Ovary (tissue), 10 donors: ENCODE measurements at places on chromosomes 1 and 21. TPM values are rescaled to one million over a fixed set of nuclear protein-coding genes. Genes with fewer than 3 reads are reported as not detected.

DNA sequence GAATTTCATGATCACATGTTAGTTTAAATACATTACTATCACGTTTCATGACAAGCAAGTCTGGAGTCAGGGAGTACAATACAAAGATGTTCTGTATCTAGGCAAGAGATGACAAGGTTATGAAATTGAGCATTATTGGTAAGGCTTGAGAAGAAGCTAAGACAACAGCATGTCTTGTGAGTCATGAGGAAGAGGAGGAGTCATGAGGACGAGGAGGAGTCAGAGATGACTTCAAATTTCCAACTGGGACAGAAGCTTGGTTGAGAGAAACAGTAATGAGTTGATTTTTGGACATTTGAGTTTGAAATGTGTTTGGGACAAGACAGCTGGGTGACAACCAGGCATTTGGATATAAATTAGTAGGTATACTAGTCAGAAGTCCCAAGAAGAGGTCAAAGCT is 4.3 kb upstream of the UBE2U start:
- no peak overlapping the region for H3K27ac ChIP-seq
- no peak for DNase-seq
- no peaks in the 10 kb centered on the region for H3K4me1 ChIP-seq
- no peak overlapping the region for H3K4me3 ChIP-seq

GJA5 gene
- polyA plus RNA-seq = 10.6 TPM

DNA sequence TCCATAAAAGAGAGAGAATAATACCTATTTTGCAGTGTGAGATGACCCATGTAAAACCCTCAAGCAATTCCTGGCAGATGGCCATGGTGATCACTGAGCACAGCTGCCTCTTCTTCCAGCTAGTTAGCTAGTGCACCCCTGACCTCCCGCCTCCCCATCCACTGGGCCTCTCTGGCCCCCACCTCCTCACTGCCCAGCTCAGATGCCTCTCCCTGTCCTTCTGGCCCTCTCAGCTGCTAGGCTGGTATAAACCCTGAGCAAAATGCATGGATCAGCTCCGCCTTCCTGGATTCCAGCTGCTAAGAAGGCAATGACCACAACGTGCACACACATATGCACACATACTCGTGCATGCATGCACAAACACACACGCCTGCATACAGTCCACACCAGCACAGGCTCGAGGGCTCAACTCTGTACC is 117.2 kb downstream of the DMRTB1 start:
- no peaks in the 10 kb centered on the region for H3K4me1 ChIP-seq
- DNase-seq = no peak
- no peaks in the 10 kb centered on the region for H3K27me3 ChIP-seq
- no peaks in the 10 kb centered on the region for H3K36me3 ChIP-seq
- H3K27ac ChIP-seq = no peak overlapping the region
- no peak overlapping the region for H3K4me3 ChIP-seq

SLC25A34 gene
- 1.3 TPM for polyA plus RNA-seq

CEP350 gene
- polyA plus RNA-seq = 7.9 TPM

IL20 gene
- not detected for polyA plus RNA-seq

HSD3B2 gene
- 1,514 TPM for polyA plus RNA-seq
